ENCODE measurements at places on chromosomes 1 and 21.

DNA sequence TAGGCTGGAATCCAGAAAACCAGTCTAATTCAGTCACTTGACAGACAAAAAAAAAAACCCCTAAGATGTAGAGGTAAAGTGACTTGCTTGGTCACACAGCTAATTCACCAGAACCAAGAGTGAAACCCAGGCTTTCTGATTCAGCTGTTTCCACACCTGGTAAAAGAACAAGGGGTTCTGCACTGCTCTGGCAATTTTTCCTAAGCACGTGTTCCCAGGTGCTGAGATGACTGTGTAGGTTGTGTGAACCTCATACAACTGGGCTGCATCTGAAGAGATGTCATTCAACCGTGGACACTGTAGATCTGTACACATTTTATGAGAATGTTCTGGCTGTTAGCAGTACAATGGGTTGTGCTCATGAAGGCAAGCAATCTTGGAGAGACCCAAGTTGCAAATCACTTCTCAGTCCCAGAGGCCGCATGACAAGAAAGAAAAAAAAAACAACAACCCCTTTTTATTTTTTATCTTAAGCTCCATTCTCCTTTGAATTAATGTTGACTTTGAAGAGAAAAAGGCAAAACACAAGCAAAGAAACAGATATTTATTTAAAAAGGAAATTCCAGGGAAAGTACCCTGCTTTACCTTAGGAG lies 95.4 kb downstream of the INTS7 start:
- no peak for DNase-seq

- no peak for DNase-seq
These were observed 1.3 kb downstream of the TMEM167B start for GRCh38 chr1:109091839-109092193.

DNA sequence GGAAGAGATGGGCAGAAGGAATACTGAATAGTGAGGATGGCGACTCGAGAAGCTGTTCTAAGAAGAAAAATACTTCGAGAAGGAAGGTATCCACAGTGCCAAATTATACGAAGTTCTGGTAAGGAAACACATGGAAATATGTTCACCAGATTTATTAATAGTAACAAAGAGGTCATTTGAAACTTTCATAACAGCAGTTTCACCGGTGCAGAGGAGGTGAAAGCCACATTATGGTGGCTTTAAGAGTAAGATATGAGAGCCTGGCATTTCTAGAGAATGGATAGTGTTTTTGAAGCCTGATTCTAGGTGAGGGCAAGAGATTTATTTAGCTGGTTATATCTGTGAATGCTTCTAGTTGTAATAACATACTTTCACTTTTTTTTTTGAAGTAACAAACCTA lies 56.2 kb downstream of the DPYD start:
- no peak for DNase-seq

- DNase-seq = no peak
These were observed 114.5 kb upstream of the C1orf21 start for GRCh38 chr1:184272175-184272866.

DNA sequence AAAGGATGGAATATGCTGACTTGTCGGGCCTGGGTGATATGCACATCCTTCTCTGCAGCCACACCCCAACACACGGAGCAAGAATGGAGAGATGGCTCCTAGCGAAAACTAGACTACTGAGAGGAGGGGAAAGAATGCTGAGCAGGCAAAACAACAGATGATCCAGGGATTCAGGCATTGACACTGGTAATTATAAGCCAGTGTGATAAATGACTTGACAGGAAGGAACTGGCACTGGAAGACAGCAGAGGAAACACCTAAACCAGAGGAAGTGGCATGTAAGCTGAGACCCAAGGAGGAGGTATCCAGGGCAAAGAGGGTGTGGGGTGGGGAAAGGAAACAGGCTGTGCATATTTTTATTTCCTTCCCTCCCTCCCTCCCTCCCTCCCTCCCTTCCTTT lies 31.7 kb upstream of the KHDRBS1 start:
- no peak for DNase-seq

- no peak for DNase-seq
These were observed 350.1 kb downstream of the DPYD start for GRCh38 chr1:97570691-97571090.

DNA sequence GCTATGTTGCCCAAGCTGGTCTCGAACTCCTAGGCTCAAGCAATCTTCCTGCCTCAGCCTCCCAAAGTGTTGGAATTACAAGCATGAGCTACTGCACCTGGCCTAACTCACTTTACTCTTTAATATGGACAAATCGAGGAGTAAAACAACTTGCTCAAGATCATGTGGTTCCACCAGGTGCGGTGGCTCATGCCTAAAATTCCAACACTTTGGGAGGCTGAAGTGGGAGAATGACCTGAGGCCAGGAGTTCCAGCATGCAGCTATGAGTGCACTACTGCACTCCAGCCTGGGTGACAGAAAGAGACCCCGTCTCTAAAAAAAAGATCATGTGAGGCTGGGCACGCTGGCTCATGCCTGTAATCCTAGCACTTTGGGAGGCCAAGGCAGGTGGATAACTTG lies 2.0 kb downstream of the INPP5B start:
- no peak for DNase-seq

DNA sequence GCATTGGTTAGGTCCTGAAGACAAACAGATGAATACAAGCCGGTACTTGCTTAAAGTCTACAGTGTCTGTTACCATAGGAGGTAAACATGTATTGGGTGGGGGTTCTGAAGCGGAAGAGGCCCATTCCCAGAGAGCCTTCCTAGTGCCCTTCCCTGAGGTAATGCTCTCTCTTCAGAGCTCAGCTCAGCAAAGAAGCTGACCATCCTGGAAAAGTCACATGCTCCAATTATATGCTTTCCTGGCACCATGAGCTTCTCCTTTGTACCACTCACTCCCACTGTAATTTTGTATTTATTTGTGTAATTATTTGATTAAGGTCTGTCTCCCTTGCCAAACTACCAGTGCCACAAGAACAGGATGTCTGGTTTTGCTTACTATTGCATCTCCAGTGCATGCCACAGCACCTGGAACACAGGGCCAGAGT lies 42.0 kb downstream of the RAB3B start:
- DNase-seq = no peak

DNA sequence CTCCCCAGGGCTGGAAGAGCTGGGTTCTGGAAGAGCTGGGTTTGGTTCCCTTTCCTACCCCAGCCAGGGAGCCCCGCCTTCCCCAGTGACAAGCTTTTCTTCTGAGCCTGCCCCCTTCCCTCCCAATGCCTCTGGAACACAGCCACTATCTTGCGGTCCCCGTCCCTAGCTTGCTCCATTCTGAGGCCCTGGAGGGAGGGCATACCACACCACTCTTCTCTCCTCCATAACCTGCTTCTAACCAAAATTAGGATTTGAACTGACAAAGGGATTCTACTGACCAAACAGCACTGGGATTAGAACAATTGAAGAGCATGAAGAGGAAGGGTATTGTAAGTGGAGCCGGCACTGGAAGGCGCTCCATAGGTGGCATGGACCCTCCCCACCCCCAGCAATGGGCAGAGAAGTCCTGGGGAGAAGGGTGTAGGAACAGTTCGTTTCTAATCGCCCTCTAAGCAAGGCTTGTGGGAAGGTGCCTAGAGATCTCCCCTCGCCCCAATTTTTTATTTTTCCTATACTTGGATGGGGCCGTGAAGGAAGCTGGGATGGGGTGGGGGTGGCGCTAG lies 690 bp downstream of the C1orf216 start:
- DNase-seq = no peak

- DNase-seq = peak; percentile 63
These were observed 37.0 kb downstream of the PKP1 start for GRCh38 chr1:201320168-201320788.

GRCh38 chr1:156893048-156893953 lies at the start of gene PEAR1:
Gene PEAR1 (plus strand): TSS chr1:156893718. CDS start chr1:156903927, 10,209 bp downstream.
- DNase-seq = no peak

DNA sequence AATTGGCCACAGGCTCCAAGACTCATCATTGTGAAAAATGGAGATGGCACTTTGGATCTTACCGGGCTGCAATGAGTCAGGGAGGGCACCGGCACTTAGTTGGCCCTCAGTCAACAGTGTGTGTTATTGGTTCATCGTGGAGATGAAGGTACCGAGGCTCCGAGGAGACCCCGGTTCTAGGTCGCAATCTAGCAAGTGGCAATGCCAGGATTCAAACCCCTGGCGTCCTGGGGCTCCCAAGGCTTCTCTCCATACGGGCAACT lies 49.0 kb upstream of the ACOT11 start:
- DNase-seq = no peak

- DNase-seq = peak; percentile 47
These were observed 31.9 kb downstream of the NEK2 start for GRCh38 chr1:211643324-211644212.

DNA sequence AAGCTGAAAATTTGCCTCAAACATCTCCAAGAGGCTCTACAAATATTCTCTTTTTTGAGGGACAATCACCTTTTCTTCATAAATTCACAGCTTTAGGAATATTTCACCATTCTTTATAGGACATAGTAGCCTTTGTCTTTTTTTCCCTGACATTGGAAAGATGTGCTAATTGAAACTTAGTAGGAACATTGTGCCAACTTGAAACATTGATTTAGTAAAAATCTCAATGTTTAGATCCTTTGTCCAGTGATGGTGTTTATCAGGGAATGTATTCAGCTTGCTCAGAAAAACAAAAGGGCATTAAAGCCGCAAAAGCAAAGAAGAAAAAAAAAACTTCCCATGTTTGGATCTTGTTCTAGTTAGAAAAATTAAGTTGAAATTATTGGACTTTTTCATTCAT lies 52.1 kb downstream of the DPT start:
- no peak for DNase-seq

DNA sequence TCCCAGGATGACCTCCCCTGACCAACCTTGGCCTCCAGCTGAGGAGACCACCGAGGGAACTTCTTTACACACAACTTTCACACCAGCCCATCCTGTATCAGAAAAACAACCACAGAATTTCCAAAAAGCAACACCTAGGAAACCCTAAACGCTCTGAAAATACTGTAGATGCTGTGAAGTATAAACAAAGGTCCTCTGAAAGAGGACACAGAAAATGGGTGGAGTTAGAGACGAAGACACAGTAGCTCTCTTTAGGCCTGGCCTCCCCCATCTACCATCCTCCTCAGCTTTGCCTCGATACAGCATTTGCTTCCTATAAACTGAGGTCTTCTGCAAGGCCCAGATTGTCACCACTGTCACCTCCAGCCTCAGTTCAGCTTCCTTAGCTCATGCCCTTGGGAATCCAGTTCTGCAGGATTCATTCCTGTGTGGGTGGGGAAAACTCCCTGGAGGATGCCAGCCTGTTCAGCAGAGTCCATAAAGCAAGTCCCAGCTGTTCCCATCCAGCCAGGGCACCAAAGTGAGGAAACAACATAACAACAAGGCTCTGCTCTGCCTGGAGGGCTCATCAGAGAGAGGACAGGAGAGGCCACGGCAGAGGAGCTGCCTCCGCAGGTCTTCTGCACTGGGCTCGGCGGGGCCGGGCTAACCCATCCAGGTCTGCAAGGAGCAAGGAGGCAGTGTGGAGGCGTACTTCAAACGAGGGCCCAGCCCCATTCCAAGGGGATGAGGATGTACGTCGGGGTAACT lies 15.0 kb downstream of the PIK3C2B start:
- DNase-seq = no peak

DNA sequence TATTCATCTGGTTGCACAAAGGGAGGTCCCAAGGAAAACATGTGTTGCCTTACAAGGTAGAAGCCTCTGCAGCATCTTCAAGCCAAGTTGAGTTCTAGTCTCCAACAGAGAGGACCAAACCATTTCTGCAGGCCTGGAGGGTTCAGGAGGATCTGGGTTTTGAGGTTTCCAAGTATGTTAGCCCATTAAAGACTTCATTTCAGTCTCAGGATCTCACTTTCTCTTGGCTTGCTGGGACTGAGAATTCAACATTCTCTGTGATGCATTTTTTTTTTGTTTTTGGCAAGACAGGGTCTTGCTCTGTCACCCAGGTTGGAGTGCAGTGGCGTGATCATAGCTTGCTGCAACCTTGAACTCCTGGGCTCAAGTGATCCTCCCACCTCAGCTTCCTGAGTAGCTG lies 8.8 kb upstream of the MYOCOS start:
- no peak for DNase-seq

GRCh38 chr1:116881879-116882520 lies 27.7 kb upstream of the PTGFRN start:
- peak; percentile 14 for DNase-seq

GRCh38 chr1:119324198-119324597 lies 44.4 kb upstream of the HAO2 start:
- DNase-seq = no peak

- no peak for DNase-seq
These were observed 89.5 kb downstream of the SCMH1 start for GRCh38 chr1:41152622-41153044.

- DNase-seq = no peak
These were observed 22.9 kb downstream of the RGL1 start for GRCh38 chr1:183827801-183828200.

- peak; percentile 75 for DNase-seq
These were observed 838 bp upstream of the GRIK3 start for GRCh38 chr1:37035014-37035691.

DNA sequence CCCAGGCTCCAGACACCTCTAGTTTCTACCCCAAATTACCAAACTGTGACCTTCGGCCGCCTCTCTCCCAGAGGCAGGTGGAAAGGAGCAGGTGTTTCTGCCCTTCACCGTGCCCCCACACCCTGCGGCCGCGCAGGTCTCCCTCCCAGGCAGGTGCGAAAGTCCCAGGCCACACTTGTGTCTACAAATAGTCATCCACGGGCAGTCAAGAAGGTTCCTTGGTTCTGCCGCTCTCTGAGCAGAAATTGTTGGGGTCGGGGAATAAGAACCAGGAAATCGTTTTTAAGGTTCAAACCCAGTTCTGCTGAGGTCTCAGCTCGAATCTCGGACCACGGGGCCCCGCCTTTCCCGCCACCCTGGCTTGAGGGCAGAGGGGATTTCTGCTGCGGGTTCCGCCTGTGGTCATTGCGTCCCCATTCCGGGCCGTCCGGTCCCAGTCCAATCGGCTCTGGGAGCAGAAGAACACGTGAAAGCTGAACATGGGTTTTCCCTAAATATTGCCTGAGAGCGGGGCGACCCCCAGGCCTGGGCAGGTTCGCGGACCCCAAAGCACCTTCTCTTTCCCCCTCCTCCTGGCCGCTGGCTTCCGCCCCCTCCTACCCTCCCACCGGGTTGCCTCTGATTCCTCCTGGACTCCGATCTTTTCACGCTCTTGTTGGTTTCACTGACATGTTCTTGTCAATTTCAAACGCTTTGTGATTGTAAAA lies 1.2 kb upstream of the ATF3 start:
- peak; percentile 39 for DNase-seq

DNA sequence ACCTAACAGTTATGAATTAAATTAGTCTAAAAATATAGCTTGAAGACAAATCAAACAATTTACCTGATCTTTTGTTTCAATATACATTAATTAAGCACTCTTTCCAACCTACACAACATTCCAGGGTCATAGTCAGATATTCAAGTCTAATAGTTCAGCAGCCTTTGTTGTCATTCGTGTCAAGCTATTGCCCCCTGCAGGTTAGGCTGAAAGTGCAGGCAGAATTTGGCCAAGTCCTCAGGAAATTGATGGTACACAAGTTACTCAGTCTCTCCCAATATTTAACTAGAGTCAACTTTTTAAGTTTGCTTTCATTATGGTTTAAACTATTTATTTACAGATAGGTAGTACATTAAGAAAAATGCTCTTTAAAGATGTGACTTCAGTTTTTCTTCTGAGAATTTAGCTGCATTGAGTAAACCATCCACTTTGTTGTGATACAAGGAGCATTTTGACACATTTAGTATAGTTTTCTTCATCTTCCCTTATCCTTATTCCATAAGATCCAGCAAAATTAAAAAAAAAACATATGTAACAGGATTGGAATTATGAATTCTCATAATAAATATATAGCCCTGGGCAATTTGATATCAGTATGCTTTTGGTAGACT lies 130.3 kb upstream of the DPYD start:
- DNase-seq = peak; percentile 64

- no peak for DNase-seq
These were observed 134.1 kb downstream of the CYYR1 start for GRCh38 chr21:26438976-26439375.

Data from NCI-H1092 treated with DMSO at 0.1 percent for 48 hours (cell line).